ENCODE measurements at places on chromosomes 4 and X.

- no peak for DNase-seq
Observed at GRCh38 chr4:143626134-143626911, 74.2 kb downstream of the FREM3 start.

DNA sequence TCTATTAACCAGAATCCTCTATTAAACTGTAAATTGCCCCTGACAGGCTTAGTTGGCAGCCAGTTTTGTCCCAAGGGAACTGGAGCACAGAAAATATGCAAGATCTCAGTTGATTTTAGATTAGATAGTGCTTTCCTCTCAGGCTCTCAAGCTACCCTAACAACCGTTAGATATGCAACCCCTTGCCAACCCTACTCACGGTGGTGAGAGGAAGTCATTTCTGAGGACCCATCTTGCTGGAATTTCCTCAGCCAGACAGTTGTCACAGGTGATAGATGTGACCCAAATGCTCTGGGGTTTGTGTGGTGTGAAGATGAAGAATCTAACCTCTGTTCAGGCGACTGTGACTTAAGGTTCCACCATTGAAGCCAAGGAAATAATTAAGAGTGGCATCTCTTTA is 447.1 kb downstream of the MID1IP1 start:
- no peak for DNase-seq

DNA sequence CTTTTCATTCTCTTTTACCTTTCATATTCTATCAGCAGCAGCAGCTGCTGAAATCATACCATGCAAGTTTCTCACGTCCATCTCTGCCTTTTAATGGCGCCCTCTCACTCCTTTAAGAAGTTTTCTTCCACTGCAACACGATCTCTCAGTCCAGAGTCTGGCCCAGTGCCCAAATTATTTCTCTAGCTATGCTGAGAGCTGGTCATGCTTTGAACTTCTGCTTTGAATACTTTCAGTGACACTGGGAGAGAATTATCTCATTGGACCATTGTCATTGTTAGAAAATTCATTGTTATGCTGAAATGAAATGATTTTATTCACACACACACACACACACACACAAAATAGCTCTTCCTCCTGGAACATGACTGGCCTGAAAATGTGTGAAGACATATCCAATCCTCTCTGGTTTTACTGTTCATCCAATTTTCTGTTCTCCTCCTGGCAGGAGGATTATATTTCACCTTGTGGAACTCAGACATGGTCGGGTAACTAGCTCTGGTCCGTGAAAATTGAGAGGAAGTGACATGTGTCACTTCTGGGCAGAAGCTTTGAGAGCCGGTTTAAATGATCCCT is 1.3 kb upstream of the PDHA1 start:
- DNase-seq = no peak

- no peak for DNase-seq
Observed at GRCh38 chr4:186954956-186955355, 231.3 kb upstream of the FAT1 start.

- DNase-seq = no peak
Observed at GRCh38 chr4:61590881-61591280, 390.8 kb downstream of the ADGRL3 start.

DNA sequence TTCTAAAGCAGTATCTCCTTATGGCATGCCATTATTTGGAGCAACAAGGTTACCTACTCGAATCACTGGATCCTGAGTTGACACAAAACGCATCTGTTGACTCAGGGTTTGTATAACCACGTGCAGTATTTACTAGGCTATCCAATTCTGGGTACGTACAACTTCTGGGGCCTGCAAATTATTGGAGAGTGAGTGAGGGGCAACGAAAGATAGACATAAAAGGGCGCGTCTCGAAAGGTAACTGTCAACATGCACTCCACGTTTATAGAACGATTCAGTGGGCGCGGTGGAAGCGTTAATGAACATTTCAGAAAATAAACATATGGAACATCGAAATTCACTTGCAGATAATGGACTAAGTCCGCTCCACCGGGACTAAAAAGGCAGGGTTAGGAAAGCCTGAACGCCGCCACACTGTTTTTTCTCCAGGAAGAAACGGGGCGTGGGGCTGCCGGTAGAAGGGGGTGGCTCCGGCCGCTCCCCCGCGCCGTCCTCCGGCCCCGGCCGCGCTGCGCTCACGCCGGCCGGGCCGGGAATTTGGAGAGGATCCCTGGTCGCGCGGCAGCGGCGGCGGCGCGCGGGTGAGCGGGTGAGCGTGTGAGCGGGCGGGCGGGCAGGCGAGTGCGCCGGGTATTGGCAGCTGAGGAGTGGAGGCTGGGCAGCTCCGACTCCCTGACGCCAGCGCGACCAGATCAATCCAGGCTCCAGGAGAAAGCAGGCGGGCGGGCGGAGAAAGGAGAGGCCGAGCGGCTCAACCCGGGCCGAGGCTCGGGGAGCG is at the start of gene SMAD1:
Gene SMAD1 (plus strand): TSS at position 690 of the 778 bp plus-strand sequence. CDS start 32,761 bp downstream, outside the sequence.
- no peak for DNase-seq

- no peak for DNase-seq
Observed at GRCh38 chr4:165118256-165118909, 5.7 kb upstream of the TMEM192 start.

- no peak for DNase-seq
Observed at GRCh38 chrX:57596109-57596508, 4.3 kb downstream of the ZXDB start.

DNA sequence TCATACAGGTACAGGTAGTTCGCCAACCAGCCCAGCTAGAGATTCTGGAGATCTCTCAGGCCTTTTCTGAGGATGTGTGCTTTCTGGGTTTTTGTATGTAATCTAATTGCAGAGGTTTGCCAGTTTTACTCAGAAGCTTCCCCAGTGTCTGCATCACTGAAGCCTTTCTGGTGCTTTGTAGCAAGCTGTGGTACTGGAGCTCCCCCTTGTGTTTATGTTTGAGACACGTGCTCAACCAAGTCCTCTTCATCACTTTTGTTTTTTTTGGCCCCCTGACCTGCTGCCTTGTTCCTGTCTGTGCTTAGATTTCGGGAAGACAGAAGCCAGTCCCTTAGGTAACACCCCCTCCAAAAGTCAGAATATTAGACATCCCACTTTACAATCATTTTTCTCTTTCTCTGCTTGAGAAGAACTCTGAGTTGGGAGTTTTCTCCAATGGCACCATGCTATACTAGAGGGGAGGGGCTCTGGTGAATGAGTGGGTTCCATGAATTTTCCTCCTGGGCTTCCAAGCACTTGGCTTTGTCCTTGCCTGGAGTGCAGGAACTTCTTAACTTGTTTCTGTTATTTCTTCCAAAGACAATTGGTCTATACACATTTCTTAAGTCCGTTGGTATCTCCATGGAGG is 128.4 kb upstream of the TBC1D9 start:
- DNase-seq = no peak

DNA sequence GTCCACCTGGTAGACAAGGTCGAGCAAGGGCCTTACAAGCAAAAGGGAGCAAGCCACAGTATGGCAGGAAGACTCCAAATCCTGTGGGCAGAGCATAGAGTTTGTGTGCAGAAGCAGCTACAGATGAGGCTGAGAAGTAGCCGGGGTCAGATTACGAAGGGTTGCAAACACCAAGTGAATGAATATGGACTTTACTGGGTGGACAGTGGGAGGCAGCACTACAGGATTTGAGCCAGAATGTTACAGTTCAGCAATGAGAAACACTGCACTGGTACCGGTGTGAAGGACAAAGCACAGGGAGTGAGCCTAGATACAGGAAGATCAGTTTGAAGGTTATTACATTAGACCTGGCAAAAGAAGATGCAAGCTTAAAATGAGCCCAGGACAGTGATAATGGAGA is 46.1 kb upstream of the HOPX start:
- no peak for DNase-seq

DNA sequence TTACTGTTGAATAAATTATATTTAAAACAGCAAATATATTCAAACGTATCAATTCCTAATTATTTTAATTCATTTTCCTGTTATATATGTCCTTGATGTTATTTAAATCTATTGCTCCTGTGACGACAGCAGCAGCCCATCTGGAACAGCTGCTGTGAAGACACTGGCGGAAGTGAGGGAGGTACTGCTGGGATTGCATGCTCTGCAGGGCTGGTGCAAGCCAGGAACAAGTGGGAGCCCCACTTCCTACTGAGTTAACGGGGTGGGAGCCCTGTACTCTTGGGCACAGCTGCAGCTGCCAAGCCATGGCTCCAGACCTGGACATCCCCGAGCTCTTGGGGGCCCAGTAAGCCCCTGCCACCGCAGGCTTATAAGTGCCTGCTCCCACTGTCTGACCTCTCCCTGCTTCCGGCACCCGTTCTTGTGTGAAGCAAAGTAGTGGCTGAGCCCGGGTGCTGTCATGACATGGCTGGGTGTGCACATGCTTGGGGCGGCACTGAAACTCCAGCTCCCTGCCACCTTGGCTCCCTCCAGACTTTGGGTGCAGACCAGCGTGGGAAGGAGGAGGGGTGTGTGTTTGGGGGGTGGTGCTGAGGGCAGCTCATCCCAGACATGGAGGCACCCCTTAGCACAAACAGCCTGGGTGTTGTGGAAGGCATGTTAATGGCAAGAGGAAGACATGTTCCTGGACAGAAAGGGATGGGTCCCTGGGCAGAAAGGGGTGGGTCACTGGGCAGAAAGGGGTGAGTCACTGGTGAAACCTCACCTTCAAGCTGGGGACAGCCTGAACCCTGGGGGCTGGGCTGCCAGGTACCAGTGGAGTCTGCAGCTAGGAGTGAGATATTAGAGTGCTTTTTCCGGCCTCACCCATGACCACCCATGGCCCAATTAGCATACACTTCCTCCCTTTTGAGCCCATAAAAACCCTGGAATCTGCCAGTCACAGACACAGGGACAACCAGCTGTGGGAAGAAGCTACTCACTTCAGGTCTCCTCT is 1981.3 kb upstream of the IGFBP7 start:
- DNase-seq = no peak

DNA sequence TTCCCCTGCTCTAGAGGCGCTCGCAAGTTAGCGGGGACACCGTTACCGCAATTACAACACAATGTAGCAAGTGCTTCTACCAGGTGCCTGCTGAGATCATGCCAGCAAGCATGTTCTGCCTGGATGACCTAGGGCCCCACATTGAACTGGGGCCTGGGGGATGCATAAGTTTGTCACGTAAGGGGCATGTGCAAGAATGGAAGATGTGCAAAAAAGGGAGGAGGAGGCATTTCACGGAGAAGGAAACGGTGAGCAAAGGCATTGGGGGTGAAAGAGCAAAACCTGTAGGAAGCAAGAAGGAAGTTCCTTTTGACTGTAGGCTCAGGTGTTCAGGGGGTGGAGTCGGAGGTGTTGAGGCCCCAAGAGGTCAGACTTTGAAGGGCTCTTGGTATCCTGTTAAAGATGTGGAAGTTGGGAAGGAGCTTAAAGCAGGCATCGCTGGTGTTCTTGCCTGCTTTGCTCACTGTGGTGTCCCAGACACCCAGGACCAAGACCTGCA is 602 bp upstream of the SCARB2 start:
- DNase-seq = no peak

DNA sequence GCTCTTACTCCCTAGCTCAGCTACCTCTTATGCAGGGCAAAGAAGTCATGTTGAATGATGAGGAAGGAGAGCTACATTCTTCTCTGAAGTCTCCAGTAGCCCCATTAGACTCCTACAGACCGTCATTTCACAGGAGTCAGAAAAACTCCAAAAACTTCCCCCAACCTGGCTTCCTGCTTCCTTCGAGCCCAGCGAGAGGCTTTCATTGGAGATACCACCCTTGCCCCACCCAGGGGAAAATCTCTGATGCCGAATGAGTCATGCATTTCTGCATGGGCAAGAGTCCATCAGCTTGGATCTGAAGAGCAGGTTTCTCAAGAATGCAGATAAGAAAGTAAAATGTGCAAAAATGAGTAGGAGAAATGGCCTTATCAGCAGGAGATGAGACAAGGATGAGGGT is 53.0 kb downstream of the ARSF start:
- DNase-seq = no peak

DNA sequence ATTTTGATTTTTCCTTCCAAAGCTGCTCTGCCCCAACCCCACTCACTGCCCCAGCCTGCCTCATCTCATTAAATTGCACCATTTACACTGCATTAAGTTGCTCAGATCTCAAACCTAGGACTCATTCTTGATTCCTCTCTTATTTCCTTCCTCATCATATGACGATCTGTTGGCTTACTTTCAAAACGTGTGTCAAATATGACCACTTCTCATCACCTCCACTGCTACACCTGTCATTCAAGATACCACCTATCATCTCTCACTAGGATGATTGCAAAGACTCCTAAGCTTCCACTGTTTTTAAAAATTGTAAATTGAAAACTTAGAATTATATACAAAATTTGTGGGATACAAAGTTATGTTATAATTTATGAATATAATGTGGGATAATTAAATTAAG is 147.1 kb downstream of the DCK start:
- DNase-seq = no peak

- no peak for DNase-seq
Observed at GRCh38 chr4:176844448-176844847, 51.7 kb upstream of the VEGFC start.

- DNase-seq = no peak
Observed at GRCh38 chr4:125315576-125316400, 1.0 kb downstream of the FAT4 start.

GRCh38 chr4:43251841-43252240 is 359.3 kb downstream of the GRXCR1 start:
- DNase-seq = no peak

DNA sequence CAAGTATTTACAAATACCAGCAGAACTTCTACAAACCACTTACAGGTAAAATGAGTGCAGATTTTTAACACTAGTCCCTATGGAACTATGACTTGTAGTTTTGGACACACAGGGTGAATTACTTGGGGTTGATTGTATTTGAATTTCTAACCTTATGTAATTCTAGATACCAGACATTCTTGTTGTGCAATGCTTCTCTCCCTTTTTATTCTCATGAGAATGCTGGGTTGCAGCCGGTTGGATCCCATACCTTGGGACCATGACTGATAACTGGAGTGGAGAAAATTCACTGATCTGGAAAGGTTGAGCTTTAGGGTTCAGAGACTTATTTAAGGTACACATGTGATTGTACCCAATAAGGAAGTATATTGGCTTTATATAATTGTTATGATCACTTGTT is 8.8 kb downstream of the TET2 start:
- DNase-seq = no peak

DNA sequence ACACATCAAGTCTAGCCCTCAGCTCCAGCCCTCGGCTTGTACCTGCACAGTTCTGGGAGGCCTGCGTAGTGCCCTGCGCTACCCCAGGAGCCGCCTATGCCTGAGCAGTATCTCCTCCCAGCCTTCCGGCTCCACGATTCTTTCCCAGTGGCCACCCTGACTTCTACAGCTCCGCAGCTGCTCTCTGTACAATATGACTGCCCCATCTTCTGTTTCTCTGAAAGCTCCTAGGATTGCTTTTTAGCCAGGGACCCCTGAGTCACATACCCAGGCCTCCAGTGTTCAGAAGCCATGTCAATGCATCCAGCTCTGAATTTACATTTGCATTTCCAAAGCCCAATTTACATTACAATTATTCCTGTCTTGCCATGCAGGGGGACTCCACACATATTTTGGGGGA is 135.5 kb downstream of the PJA1 start:
- DNase-seq = no peak

GRCh38 chr4:180798036-180798577 is 1445.1 kb upstream of the TENM3 start:
- DNase-seq = no peak

GRCh38 chrX:11426712-11427452 is 133.7 kb downstream of the AMELX start:
- no peak for DNase-seq

Data from activated CD8-positive, alpha-beta memory T cell treated with anti-CD3 and anti-CD28 coated beads for 1 hour (primary cell).